ENCODE measurements at places on chromosomes 5 and 9.
A peak's percentile ranks its signal among the peaks of the same experiment; 100 is the strongest.

GRCh38 chr9:81097131-81097847 lies 592.1 kb downstream of the TLE1 start:
- DNase-seq: no peak

GRCh38 chr5:142176255-142176654 lies 67.7 kb downstream of the NDFIP1 start:
- no peak for DNase-seq

DNA sequence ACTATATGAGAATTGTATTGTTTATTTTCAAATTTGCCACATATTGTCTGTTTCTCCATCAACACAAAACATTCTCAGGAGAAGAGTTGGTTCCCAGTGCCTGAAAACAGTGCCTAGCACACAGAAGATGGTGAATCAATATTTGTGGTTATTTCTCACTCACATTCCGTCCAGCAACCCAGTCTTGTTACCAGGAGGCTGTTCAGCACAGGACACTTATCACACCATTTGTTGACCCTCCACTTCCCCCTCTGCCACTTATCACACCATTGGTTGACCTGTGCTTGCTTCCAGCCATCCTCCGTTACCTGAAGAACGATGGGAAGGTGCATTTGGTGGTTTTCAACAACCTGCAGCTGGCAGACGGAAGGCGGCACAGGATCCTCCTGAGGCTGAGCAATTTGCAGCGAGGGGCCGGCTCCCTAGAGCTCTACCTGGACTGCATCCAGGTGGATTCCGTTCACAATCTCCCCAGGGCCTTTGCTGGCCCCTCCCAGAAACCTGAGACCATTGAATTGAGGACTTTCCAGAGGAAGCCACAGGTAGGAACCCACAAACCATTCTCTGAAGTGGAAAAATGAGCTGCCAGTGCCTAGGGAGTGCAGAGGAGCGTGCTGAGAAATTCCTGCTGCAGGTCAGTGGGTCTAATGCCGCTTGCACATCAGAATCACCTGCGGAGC lies 20.5 kb downstream of the THBS4 start:
- no peak for DNase-seq

- DNase-seq: no peak
These were observed 39.1 kb downstream of the SMIM15 start for GRCh38 chr5:61123145-61123544.

DNA sequence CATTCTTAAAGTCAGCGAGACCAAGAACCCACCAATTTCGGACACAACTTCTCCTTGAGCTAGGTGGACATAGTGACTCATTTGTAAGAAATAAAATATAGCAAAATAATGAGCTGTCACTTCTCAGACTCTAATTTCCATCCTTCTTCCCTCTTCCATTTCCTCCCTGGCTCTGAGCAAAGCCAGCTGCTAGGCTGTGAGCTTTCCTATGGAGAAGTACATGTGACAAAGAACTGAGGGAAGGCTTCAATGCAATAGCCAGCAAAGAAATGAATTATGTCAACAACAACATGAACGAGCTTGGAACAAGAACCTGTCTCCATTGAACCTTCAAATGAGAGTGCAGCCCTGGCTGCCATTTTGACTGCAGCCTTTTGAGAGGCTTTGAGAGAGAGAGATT lies 25.9 kb upstream of the SELENOP start:
- no peak for DNase-seq

DNA sequence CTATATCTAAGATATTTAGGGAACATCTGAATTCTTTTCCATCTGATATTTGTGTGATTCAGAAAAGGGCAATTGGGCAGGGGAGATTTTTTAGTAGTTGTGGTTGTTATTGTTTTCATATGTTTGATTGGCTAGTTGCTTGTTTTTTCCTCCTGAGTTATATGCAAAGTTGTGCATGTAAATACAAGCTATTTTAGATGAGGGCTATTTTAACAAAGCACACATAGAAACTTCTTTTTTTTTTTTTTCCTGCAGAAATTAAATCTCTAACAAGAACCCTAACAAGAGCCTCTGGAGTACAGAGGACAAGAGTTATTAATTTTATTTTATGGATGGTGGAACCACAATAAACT lies 559.1 kb downstream of the CETN3 start:
- no peak for DNase-seq

GRCh38 chr5:57207681-57208080 lies 33.8 kb downstream of the GPBP1 start:
- no peak for DNase-seq

DNA sequence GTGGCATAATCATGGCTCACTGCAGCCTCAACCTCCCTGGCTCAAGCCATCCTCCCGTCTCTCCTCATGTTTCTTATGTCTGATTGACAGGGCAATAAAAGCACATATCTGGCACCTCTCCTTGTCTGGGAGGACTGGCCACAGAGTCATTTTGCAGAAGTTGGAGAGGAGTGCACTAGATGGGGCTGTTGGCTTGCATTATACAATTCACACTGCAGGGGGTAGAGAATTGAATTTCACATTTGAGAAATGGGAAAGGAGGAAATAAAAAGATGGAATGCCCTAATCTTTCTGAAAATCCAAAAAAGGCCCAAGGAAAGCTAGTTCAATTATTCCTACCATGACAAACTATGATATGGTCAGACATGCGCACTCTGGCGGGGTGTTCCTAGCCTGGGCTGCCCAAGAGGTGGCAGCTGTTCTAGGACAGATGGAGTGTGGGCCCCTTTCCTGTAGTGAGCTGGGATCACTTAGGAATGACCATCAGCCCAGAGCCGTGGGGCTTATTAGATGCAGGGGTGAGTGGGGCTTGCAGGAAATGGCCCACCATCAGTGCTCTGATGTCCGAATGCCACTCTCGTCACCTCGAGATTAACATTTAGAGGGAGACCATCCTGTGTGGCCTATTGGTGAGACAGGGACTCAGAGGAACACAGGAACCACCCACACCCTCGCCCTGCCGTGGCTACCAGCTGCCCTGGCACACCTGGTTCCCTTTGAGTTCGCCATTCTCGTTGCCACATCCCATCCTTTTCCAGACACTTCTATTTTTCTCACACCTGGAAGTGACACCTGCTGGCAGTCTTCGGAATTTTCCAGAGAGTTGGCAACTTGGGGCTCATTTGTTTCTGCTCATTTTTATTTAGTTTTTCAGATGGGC lies 21.8 kb upstream of the ANKRD18A start:
- DNase-seq: no peak

DNA sequence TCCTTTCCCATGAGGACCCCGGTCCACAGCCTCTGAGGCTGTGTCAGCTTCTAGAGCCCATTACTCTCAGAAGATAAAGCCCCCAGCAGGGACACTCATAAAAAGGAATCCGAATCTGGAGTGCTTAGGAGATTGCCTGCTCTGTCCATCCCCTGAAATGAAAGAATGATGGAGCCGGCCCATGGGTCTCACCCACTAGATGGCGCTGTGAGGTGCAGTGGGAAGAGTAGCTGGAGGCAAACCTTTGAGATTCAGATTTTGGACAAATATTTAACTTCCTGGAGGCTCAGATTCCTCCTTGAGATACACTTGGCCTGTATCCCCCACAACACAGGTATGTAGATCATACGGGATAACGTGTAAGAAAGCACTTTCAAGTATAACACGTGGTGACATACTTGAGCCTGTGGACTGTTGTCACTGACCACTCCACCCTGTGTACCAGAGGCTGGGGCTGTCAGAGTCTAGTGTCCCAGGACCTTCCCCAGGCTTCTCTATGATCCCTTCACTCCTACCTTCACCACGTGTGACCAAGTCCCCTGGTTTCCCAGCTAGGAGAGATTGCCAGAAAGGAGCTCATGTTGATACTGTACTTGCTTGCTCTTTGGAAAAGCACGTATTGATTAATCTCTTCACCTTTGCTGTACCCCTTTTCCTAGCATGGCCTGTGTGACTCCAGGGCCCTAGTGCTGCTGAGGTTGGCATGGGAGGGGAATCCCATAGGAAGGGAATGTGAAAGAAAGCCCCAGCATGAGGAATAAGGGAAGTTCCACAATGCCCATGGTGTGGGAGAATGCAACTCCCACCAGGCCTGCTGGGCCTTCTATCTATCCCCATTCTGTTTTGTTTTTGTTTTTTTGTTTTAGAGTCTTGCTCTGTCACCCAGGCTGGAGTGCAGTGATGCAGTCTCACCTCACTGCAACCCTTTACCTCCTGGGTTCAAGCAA lies 32.1 kb downstream of the TRMO start:
- no peak for DNase-seq

DNA sequence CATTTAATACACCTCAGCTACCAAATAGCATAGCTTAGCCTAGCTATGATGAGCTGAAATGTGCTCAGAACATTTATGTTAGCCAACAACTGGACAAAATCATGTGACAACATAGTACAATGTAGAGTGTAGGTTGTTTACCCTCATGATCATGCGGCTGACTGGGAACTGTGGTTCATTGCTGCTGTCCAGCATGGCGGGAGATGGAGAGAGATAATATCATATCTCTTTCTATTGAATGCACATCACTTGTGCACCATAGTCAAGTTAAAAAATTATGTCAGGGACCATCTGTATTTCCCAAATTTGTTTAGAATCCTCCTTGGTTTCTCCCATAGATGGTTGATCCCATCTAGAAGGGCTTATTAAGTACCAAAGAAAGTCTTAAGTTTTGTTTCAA lies 151.1 kb upstream of the ELL2 start:
- DNase-seq: no peak

DNA sequence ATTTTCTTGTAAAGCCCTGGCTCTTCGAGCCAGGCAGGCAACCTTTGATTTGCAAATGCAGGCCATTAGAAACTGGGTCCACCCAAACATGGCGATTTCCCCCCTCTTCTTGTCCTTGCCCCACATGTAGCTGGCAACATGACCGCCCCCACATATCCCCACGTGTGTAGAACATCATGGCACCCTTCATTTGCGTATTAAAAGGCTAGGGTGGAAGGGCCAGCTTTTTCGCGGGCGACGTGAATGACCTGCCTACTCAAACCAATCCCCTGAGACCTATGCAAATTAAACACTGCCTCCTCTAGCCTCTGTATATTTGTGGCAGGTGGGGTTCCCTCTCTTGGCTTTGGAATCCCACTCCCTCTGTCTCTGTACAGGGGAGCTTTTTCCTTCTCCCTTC lies 107.0 kb upstream of the CLINT1 start:
- DNase-seq: no peak

GRCh38 chr9:99296291-99296951 lies 74.3 kb downstream of the SEC61B start:
- no peak for DNase-seq

DNA sequence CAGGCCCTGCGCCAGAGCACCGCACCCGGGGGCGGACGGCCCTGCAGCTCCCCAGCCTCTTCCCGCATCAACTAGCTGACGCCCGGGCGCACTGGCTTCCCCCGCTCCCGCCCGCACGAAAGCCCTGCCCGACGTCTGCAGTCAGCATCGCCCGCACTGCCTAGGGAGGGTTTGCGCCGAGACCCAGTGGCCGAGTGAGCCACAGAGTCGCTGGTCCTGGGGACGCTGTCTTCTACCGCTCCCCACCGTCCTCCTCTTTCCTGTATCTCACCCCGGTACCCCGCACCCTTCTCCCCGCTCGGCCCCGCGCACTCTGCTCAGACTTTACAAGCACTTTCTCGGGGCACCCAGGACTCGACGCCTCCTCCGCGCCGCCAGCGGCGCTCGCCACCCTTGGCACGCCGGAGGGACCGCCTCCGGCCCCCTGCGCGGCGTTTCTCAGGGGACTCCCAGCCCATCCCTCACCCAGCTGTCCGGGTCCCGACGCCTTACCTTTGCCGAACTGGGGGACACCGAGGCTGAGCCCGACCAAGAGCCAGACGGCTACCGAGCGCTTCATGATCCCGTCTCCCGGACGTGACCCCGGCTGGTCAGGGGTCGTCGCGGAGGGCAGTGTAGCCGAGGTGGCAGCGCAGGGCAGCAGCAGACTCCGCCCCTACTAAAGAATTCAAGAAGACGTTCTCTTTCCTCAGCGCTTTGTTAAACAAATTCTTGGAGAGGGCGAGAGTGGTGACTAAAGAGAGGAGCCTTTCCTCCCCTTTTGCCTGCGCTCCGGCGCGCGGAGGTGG lies 670 bp downstream of the EDIL3 start:
- DNase-seq: no peak

DNA sequence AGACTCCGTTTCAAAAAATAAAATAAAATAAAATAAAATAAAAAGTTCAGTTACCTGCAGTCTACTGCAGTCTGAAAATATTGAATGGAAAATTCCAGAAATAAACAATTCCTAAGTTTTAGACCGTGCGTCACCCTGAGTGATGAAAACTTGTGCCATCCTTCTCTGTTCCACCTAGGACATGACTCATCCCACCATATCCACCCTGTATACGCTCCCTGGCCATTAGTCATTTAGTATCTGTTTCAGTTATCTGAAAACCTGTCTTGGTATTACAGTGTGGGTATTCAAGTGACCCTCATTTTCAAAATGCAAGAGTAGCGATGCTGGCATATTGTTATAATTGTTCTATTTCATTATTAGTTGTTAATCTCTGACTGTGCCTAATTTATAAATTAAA lies 51.8 kb upstream of the TEX48 start:
- no peak for DNase-seq

DNA sequence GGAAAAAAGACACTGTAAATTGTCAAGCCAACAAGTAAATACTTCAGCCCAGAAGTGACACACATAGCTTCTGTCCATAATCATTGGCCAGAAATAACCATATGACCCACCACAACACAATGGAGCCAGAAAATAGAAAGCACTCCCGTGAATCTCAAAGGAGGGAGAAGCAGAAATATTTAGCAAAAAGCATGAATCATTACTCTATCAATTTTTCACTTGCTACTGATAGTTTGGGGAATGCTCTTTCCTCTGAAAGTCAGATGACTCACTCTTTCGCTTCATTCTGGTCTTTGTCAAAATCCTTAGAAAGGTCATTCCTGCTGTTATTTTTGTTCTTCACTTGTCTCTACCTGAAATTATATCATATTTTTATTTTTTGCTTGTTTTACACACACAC lies 312.6 kb downstream of the TMEM232 start:
- DNase-seq: peak; percentile 2

GRCh38 chr9:38065369-38066075 lies 3.5 kb downstream of the SHB start:
- no peak for DNase-seq

DNA sequence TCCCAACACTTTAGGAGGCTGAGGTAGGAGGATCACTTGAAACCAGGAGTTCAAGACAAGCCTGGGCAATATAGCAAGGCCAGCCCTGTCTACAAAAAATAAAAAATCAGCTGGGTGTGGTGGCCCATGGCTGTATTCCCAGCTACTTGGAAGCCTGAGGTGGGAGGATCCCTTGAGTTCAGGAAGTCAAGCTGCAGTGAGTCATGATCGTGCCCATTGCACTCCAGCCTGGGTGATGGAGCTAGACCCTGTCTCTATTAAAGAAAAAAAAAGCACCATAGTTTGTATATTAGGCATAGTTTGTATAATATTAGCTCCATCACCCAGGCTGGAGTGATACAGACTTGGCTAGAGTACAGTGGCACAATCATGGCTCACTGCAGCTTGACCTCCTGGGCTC lies 9.6 kb upstream of the NME5 start:
- no peak for DNase-seq

GRCh38 chr5:171801839-171802238 lies 16.2 kb downstream of the SMIM23 start:
- DNase-seq: no peak

- no peak for DNase-seq
These were observed 29.2 kb upstream of the TGFBI start for GRCh38 chr5:135999406-136000139.
